ENCODE measurements at places on chromosomes 16 and 17. TPM values are rescaled to one million over a fixed set of nuclear protein-coding genes. Genes with fewer than 3 reads are reported as not detected.

Gene CYB5B
- total RNA-seq = 93.3 TPM

Gene PRSS27
- total RNA-seq = 0.92 TPM

Gene ADORA2B
- 7.5 TPM for total RNA-seq

Gene TMEM11
- total RNA-seq = 11.7 TPM
